NCI-H524 treated with DMSO at 0.1 percent for 48 hours (cell line): ENCODE measurements at places on chromosomes 3 and 15.
A peak's percentile ranks its signal among the peaks of the same experiment; 100 is the strongest.

DNA sequence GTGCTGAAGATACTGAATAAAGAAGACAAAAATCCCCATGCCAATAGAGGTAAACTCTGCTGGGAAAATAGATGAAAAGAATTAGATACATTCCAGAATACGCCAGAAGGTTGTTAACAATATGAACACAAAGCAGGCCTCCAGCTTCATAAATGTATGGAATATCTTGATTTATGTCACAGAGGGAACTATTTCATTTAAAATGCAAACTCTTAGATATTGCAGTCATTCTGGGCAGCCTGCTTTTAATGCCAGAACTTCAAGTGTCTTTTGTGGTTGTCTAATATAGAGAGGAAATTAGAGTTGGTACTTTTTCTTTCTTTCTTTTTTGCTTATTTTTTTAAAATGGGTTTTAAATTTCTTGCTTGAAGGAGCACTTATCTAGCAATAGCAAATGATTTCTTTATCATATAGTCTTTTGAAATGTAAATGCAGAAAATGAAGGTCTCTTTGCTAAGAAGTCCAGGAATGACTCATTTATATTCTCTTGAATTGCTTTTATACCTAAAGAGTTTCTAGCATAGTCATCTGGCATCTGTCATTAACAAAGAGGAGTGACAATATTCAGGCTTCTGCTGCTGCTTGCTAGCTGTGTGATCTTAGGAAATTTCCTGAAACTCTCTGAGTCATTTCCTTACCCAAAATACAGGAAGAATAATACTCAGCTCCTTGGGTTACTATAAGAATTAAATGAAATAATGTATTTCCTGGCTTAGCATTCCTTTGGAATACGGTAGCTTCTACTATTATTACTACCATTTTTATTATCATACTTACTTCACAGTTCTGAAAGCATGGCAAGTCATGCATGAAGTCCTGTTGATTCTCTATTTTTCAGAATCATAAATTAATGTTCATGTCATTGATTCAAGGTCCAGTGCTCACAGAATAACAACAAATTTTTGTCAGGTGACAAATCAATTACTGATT, 527.6 kb downstream of the DIPK2A start:
- DNase-seq, result no peak

DNA sequence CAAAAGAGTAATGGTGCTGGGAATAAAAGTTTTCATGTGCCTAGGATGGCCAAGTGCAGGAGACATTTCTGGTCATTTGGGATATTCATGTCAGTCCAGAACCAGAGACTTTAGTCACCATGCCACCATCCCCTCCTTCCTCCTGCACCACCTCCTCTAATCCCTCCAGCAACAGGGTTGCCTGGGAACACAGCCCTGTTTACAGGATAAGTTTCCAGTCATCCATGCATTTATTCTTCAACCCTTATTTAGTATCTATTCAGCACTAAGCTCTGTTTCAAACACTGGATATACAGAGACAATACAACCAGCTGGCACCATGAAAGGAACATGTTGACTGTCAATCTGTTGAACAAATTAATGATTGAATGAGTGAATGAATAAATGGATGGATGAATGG, 211.7 kb downstream of the CLSTN2 start:
- DNase-seq, result no peak

DNA sequence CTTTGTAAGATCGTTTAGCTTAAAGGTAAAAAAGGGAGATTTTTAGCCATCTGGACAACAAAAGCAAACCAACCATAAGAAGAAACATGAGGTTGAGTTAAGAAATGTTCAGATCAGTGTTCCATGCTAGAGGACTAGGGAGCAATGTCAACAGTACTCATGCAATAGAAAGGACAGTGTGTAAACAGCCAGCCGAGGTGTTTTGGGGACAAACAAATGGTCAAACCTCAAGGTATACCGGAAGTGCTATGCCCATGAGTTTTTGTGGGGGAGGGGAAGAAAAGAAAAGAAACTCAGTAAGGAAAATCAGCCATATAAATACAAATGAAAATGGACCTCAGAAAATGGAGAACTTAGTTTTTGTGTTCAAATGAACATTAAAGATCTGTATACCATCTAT, 289.5 kb upstream of the GRM7 start:
- DNase-seq, result no peak

GRCh38 chr15:70343961-70344621, 246.4 kb upstream of the TLE3 start:
- peak; percentile 92 for DNase-seq

GRCh38 chr3:100516838-100517237, 24.4 kb downstream of the TMEM45A start:
- DNase-seq, result no peak

DNA sequence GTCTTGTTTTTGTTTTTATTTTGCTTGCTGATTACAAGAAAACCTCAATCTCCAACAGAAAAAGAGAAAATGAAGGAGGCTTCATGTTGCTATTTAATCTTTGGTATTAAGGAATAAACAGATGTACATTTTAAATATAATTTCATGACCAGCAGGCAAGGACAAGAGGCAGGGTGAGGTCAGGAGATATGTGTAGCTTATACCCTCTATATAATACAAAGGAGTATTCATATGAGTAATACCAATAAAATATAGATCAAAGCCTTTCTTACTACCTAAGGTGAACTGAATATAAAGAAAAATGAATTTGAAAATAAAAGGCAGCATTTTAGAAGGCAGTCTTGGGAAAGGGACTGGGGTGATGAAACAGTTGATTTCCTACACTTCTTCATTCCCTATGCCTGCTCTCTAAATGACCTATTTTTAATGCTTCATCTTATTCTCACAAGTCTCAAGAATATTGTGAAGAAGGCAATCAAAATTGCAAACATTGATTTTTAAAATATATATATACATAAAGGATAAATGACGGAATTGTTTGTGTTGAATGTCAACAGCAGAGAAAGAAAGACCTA, 8.6 kb upstream of the CBLB start:
- DNase-seq, result no peak

DNA sequence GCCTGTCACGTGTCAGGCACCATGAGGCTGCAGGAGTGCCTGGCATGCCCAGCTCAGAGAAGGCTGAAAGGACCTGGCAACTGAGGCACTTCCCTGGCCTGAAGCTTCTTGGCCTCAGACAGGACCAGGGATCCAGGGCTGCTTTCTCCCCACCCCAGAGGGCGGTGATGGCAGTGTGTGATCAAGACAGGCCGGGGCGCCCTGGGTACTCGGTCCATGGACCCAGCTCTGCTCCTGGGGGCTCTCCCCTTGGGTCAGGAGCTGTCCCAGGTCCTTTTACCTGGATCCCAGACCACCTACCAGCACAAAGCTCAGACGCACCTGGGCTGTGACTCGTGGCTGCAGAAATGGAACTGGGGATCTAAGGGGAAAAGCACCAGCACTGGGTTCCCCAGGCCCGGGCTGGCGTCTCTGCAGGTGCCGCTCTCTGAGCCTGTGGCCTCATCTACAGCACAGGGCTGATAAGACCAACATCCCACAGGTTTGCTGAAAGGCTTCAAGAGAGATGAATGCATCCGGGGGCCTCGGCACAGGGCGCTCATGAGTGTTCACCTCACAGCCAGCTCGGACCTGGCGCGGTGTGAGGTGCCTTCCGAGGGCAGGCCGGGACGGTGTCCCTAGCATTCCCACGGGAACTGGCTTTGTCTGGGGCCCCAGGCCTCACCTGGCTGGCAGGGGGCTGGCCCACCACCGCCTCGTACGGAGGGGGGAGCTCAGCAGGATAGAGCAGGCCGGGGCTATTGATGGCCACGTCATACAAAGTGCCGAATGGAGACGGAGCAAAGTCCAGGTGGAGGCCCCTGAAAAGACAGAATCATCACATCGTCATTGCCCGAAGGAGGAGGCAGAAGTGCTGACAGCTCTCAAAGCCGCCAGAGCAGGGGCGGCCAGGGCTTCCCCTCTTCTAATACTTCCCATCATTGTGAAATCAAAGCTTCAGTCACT, 133.6 kb downstream of the NSMCE3 start:
- no peak for DNase-seq
